Breast epithelium (tissue), 4 donors: ENCODE measurements at places on chromosomes 11 and 22. TPM values are rescaled to one million over a fixed set of nuclear protein-coding genes. Genes with fewer than 3 reads are reported as not detected.

DNA sequence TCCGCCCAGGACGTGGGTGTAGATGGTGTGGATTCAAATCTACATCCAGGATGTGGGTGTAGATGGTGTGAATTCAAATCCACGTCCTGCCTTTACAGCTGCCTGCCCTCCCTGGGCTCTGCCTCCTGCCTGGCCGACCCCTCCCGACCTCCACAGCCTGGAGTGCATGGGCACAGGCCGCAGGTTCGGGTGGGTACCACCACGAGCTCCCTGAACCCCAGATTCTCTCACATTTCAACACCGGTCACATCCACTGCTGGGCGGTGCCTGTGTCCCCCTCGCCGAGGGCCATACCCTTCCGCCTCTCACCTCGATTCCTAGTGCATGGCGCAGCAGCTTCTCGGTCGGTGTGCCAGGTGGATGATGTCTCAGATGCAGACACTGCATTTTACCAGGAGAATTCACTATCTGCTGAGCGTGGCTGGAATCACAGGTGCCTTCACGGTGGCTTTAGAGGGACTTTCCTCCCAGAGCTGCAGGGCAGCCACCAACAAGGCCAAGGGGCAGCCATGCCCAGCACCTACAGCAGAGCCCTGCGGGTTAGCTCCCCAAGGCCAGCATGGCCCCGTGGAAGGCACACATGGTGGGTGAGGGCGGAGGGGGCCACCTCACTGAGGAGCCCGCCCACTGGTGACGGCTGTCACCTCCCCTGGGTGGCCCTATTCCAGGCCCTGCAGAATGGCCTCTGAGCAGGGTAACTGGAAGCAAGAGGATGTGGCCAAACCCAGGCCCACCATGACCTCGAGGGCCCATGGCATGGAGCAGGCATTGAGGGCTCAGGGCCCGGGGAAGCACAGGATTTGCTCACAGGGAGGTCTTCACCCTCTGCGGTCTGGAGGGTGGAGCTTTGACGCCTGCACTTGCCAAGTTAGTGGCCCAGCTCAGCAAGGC, 638.5 kb downstream of the TBC1D22A start:
- H3K4me1 ChIP-seq = no peaks in the 10 kb centered on the region
- no peak overlapping the region for H3K27ac ChIP-seq

DNA sequence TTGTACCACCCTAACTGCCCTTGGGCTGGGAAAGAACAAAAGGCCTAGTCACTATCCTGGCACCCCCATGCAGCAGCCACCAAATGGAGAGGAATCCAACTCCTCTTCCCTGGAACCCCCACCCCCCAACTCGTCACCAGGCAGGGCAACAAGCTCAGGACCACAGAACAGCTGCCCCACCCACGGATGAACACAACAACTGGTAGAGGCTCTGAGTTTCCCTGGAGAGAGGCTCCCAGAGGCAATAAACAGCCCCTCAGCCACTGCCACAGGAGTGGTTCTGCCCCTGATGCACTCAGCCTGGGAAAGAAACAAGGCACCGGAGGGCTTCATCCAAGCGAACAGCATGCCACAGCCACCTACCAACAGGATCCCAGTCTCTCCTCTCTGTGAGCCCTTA, 778.4 kb upstream of the FAT3 start:
- no peak overlapping the region for H3K4me3 ChIP-seq
- H3K27me3 ChIP-seq = no peaks in the 10 kb centered on the region
- no peaks in the 10 kb centered on the region for H3K4me1 ChIP-seq
- H3K27ac ChIP-seq = no peak overlapping the region
- no peaks in the 10 kb centered on the region for H3K36me3 ChIP-seq
- no peak for DNase-seq

- no peak overlapping the region for H3K27ac ChIP-seq
- H3K4me3 ChIP-seq = no peak overlapping the region
- no peak for DNase-seq
- no peaks in the 10 kb centered on the region for H3K4me1 ChIP-seq
- H3K27me3 ChIP-seq = no peaks in the 10 kb centered on the region
Measured at GRCh38 chr11:116445108-116446047, 327.4 kb downstream of the BUD13 start.

- no peaks in the 10 kb centered on the region for H3K4me1 ChIP-seq
- no peak for DNase-seq
- peak overlapping the region; percentile 99 for H3K4me3 ChIP-seq
- no peaks in the 10 kb centered on the region for H3K36me3 ChIP-seq
- H3K27ac ChIP-seq = peak overlapping the region; percentile 96
Measured at GRCh38 chr11:35661534-35661933, 1.0 kb upstream of the TRIM44 start.

DNA sequence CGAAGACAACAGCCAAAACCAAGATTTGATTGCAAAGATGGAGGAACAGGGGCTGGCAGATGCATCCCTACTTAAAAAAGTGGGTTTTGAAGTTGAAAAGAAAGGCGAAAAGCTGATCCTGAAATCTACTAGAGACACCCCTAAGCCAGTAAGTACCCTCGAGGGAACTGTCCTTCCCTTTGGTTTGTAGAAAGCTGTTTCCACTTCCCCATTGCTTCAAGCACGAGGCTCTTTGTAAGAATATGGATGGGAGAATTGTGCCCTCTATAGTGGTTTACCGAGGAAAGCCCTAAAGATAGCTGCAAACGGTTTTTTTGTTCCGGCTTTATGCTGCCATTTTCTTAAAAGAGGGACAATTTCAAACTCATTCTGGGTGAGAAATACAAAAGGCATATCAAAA, 133.9 kb downstream of the WNT7B start:
- H3K36me3 ChIP-seq = no peaks in the 10 kb centered on the region
- H3K4me1 ChIP-seq = no peaks in the 10 kb centered on the region
- no peak overlapping the region for H3K4me3 ChIP-seq
- no peaks in the 10 kb centered on the region for H3K27me3 ChIP-seq

Gene OMP
- total RNA-seq = not detected

GRCh38 chr11:110110854-110111253, 17.7 kb downstream of the ZC3H12C start:
- no peaks in the 10 kb centered on the region for H3K27me3 ChIP-seq
- H3K27ac ChIP-seq = no peak overlapping the region
- DNase-seq = no peak
- H3K4me1 ChIP-seq = no peaks in the 10 kb centered on the region
- no peak overlapping the region for H3K4me3 ChIP-seq

- DNase-seq = no peak
- H3K4me1 ChIP-seq = no peaks in the 10 kb centered on the region
- no peaks in the 10 kb centered on the region for H3K27me3 ChIP-seq
Measured at GRCh38 chr11:117458275-117459122, 130.8 kb downstream of the CEP164 start.

DNA sequence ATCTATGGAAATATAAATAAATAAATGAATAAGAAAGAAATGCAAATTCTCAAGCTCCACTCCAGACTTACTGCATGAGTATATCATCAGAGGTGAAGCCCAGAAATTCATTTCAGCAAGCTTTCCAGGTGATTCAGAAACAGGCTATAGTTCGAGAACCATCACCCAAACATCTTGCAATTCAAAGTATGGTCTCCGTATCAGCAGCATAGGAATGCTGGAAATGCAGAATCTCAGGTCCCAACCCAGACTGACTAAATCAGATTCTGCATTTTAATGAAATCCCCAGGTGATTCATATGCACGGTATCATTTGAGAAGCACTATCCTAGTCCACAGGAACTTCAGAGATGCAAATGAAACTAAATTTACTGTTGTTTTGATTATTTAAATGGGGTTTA, 95.3 kb downstream of the SERGEF start:
- no peak for DNase-seq
- no peaks in the 10 kb centered on the region for H3K27me3 ChIP-seq
- no peak overlapping the region for H3K27ac ChIP-seq
- no peaks in the 10 kb centered on the region for H3K36me3 ChIP-seq
- H3K4me1 ChIP-seq = no peaks in the 10 kb centered on the region

DNA sequence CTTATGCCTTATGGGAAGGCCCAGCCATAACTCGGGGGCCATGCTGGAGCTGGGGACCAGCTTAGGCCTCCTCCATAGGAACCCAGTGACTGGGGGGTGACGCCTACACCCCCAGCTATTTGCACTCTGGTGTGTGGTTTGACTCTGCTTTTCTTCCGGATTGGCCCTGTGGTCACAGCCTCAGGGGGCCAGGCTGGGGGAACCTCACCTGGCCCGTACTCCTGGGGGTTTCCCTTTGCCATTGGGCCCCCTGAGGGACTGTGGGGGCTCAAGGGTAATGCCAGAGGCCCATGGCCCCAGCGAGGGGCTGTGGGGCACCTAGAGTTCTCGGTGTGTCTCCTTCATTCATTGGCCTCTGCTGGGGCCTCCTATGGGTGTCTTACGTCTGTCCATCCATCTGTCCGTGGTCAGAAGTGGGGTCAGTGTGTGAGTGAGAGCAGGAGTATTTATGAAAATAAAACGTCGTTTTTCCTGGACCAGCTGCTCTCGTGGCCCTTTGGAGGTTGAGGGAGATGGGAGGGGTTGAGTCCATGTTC, 6.3 kb upstream of the SH3BP1 start:
- H3K4me1 ChIP-seq = peaks cover 20% of the 10 kb centered on the region
- no peaks in the 10 kb centered on the region for H3K27me3 ChIP-seq
- H3K36me3 ChIP-seq = no peaks in the 10 kb centered on the region
- DNase-seq = no peak

DNA sequence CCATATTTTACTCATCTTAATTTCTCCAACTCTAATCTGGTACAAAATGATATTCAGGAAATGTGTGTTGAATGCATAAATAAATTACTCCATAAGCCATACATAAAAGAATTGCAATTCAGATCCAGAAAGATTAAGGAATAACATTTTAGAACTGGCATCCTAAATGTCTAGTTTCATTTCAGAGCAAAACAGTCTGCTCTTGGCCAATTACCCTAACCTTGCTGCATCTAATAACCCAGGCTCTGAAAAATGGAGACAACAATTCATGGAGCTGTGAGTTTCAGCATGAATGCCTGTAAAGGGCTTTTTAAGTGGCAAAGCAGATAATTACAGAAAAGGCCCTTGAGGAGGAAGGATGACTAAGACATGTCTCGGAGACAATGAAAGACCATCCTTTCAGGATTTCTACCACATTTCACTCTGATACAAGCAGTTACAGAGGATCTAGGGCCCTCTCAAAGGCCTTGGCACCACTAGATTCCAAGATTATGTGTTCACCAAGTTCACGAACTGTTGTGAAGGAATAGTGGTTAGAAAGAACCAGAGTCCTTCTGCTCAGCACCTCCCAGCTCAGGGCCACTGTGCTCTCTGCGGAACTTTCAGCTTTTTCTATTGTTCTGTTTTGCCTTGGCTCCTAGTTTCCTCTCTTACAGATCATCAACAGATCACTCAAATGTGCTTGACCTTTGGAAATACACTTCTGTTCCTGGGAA, 157.6 kb upstream of the BLID start:
- no peaks in the 10 kb centered on the region for H3K4me1 ChIP-seq
- no peak overlapping the region for H3K27ac ChIP-seq
- H3K4me3 ChIP-seq = no peak overlapping the region
- DNase-seq = no peak

- no peak for DNase-seq
- peaks cover 22% of the 10 kb centered on the region for H3K4me1 ChIP-seq
- H3K4me3 ChIP-seq = peak overlapping the region; percentile 61
- no peak overlapping the region for H3K27ac ChIP-seq
Measured at GRCh38 chr11:1487091-1487850, 692 bp upstream of the MOB2 start.

DNA sequence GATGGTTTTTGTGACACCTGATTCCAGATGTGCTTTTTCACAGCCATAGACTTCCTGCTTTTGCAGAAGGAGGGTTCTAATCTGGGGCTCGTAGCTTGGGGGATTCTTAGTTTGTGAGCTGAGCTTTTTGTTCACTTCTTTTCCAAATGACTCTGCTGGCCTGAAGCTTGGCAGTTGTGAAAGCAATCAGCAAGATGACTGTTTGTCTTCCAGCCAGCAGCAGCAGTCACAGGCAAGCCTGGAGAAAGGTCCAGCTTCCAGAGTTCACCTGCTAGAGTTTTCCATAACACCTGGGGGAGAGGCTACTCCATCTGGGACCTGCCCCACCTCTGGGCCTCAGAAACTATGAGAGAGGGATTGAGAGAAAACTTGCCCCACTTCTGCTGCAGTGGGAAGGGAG, 4.1 kb downstream of the MARK2 start:
- peaks cover 24% of the 10 kb centered on the region for H3K4me1 ChIP-seq
- H3K27me3 ChIP-seq = no peaks in the 10 kb centered on the region
- H3K27ac ChIP-seq = peak overlapping the region; percentile 88
- H3K36me3 ChIP-seq = no peaks in the 10 kb centered on the region
- no peak overlapping the region for H3K4me3 ChIP-seq

DNA sequence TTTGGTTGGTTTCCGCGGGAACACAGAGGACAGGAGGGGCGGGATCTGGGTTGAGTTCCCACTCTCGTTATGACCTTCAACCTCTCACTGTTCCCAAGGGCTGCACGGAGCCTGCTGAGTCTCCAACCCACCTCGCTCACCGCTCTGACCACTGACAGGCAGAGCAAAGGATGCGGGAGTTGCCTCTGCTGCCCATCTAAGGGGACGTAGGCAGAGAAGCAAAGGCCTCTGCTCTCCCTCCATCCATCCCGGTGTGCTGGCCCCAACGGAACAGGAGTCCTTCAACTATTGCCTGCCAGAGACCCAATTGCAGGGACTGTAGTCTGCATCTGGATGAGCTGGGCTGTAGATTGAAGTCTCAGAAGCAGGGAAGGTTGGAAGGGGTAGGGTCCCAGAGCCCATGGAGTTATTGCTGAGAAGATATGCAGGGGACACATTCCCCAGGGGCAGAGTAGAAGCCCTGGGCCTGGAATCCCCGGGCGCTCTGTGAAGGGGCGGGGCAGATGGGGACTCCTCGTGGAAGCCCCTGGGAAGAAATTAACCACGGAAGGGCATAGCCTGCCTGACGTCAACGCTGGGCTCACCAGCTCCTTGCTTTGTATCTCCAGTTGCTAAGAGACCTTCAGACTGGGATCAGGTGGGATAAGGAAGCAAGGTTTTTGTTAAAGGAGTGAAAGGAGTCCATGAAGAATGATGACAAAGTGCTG, 12.7 kb upstream of the FXYD2 start:
- no peak overlapping the region for H3K27ac ChIP-seq
- H3K4me3 ChIP-seq = no peak overlapping the region
- no peaks in the 10 kb centered on the region for H3K36me3 ChIP-seq
- H3K27me3 ChIP-seq = no peaks in the 10 kb centered on the region

Gene XKR3
- total RNA-seq = not detected

GRCh38 chr11:70857894-70858293, 394.5 kb downstream of the SHANK2 start:
- no peaks in the 10 kb centered on the region for H3K27me3 ChIP-seq
- no peak overlapping the region for H3K27ac ChIP-seq
- H3K4me3 ChIP-seq = no peak overlapping the region

DNA sequence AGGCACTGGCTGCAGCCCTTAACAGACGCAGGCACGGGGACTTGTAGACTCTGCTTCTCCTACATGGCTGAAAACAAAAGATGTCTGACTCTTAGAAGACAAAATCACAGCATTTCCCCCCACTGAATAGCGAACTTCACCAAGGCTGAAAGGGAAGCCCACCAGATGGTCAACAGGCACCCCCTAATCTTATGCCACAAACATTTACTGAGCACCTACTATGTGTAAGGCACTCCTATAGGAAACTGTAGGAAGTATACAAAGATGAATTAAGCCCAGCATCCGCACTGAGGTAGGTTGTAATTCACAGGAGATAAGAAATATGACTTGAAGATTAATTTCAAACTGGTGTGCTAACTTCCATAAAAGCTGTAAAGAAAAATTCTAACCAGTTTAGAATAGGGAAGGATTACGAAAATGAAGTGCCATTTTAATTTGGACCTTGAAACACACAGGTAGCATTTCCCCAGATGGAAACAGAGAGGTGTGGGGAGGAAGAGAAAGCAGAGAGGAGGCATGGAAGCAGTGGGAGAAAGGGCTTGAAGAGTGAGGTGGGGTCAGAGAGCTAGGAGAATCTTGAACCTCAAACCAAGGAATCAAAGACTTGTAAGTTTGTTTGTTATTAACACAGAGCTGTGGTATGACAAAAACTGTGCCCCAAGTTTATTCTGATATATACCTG, 38.1 kb downstream of the NUMA1 start:
- peak overlapping the region; percentile 56 for H3K4me3 ChIP-seq
- H3K27me3 ChIP-seq = no peaks in the 10 kb centered on the region
- no peaks in the 10 kb centered on the region for H3K36me3 ChIP-seq
- H3K27ac ChIP-seq = peak overlapping the region; percentile 99

Gene DNAJB7
- total RNA-seq = not detected

Gene ELMOD1
- total RNA-seq = not detected
